ENCODE measurements at places on chromosomes 16 and 17.

- no peak for DNase-seq
These were observed 5.7 kb downstream of the ADGRG1 start for GRCh38 chr16:57634171-57634570.

DNA sequence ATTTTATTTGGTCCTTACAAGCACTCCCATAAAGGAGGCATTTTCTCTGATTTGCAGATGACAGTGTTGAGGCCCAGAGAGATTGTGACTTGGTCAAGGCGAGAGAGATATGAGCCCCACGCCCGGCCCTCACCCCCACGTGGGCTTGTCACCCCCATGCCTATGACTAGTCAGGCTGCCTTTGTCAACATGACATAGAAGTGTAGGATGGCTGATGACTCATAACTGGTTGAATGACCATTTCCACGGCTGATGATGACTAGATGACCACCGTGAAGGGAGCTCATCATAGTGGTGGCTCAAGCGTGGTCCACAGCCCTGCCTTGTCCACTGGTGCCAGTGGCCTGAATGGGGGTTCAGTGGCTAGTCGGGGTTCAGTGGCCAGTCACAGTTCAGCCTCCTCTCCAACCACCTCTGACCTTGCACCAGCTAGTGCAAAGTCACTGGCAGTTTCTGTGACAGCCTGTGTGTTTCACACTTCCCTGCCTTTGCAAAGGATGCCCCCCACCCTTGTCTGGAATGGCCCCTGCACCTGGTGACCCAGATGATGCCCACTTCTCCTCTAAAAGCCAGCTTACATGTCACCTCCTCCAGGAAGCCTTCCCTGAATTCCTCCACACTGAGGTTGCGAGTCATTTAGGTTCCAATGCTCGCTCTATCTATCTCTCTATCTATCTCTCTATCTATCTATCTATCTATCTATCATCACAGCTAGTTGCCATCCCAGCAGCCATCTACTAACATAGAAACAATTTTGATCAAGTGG lies 3.8 kb upstream of the WSCD1 start:
- no peak for DNase-seq

GRCh38 chr17:8152112-8152775 lies at the start of gene PER1:
PER1 (minus strand) TSS chr17:8152404; CDS start chr17:8150706, 1,698 bp downstream.
- peak; percentile 45 for DNase-seq

- DNase-seq = no peak
These were observed 92.5 kb downstream of the ASIC2 start for GRCh38 chr17:33200587-33200986.

- DNase-seq = peak; percentile 64
These were observed 253.4 kb downstream of the SNX29 start for GRCh38 chr16:12229759-12230594.

DNA sequence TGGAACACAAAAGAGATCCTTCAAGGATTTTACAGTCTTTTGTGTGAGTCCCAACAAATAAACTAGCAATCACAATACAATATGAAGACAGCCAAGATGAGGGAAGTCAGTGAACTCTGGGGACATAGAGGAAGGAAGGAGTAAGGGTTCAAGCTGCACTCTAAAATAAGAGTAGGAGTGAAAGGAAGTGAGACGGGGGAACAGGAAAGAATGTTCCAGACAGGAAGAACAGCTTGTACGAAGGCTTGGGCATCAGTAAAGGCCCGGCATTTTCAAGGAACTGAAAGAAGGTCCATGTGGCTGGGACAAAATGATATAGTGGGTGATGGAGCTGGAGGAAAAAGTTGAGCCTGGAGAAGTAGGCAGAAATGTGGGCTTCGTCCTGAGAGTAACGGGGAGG lies 4.5 kb downstream of the CCL17 start:
- no peak for DNase-seq

DNA sequence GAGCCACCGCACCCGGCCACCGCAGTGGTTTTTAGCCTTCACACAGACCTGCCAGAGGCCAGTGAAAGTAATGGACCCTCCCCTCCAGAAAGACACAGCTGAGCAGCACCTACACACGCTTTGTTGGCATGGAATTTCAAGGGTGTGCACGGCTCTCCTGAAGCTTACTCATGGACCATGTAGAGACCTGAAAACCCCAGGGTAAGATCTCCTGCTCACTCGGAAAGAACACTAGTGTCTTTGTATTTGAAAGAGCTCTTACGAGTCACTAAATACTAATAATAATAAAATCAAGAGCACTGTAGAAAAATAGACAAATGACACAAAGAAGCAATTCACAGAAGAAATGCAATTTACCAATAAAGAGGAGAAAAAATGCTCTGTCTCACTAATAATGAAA lies 20.0 kb downstream of the SLC43A2 start:
- DNase-seq = no peak

GRCh38 chr16:88195911-88196465 lies 186.8 kb upstream of the ZNF469 start:
- no peak for DNase-seq

GRCh38 chr17:53472586-53472985 lies 350.1 kb upstream of the KIF2B start:
- no peak for DNase-seq

DNA sequence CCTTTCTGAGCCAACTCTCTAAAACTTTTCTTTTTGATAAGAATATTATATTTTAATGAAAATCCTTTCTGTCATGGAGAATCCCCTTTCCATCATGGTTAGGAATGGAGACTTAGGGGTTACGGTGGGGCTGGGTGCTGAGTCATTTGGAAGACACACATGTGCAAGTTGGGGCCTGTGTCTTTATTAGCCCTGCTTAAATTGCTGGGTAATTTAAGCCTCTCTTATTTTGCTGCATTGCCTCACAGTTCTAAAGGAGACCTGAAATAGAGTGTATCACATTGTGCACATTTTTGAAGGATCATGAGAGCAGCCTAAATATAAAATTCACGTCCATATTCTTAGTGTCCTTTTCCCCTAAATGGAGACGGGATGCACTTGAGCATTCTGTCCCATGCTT lies 61.8 kb upstream of the RBFOX1 start:
- DNase-seq = no peak

- DNase-seq = no peak
These were observed 9.9 kb downstream of the ZFHX3 start for GRCh38 chr16:73037845-73038570.
